ENCODE measurements at places on chromosomes 6 and 20.

GRCh38 chr6:80105972-80106417 is 476 bp upstream of the BCKDHB start:
- DNase-seq: no peak

DNA sequence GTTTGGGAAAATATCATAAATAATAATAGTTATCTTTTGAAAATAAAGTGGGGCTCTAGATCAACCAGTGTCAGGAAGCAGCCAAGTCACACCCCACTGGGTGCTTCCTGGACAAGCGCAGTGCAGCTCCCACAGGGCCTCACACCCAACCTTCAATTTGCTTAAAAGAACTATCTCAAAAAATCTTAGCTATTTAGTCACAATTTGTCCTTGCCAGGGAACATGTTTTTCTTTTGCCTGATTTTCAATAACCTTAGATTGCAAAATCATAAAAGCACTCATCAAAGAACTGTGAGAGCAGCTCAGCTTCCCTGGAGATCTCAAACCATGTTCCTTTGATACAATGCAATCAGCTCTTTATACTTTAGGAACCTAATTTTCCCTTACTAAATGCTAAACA is 1.6 kb upstream of the NCOA7 start:
- DNase-seq: no peak

GRCh38 chr6:158962371-158962770 is 37.6 kb downstream of the RSPH3 start:
- DNase-seq: no peak

GRCh38 chr20:34781220-34781619 is 44.2 kb downstream of the NCOA6 start:
- DNase-seq: no peak

- no peak for DNase-seq
These were observed 52.8 kb downstream of the FOXC1 start for GRCh38 chr6:1662534-1662933.

GRCh38 chr6:13664703-13665352 is 46.8 kb downstream of the RANBP9 start:
- no peak for DNase-seq

- no peak for DNase-seq
These were observed 16.9 kb upstream of the STK35 start for GRCh38 chr20:2084703-2085102.

DNA sequence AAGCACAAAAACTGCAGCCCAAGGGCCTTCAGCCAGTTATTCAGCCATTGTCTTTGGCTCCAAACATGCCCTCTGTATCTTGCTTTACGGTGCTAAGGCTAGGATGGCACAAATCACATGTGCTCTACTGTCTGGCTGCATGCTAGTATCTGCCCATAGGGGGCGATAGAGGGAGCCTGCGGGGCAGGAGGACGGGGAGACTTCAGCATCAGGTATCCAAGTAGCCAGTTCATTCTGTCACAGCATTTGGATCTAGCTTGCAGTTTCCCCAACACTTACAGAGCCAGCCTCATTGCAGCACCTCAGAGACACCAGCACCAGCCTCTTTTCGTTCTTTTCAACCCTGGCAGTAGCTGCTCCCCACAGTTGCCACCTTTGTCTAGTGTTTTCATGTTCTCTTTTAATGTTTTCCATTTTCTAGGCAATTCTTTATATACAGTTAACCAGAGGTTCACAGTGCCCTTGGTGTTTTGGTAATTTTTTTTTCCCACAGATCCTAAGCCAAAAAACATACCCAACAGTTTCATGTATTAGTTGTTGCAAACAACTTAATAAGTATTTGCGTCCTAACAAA is 705.9 kb downstream of the PTPRT start:
- no peak for DNase-seq

GRCh38 chr20:15220778-15221565 is 883.6 kb upstream of the FLRT3 start:
- DNase-seq: no peak

DNA sequence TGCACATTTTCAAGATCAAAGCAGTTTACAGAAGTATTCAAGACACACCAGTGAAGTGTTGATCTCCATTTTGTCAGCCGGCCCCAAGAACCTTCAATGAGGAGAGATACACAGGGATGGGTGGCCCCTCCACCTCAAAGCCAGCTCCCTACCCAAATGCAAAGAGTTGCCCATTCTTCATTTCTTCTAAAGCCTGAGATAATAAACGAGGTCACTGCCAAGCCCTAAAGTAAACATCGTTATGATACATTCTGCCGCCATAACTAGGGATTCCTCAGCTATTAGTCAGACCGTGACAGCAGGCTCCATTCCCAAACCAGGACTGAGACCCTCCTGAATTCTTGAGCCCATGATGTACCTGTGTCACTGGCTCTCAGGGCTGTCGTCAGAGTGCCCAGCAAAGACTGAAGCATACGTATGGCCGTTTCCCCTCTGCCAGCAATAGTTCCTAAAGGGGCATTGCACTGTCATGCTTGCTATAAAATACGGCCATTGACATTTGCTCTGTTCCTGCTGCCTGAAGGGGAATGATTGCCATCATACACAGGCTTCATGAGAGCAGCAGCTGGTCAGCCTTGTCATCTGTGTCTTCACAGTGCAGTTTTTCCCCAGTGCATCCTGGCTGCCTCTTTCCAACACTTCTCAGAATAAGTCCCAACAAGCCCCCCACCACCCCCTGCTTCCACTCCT is 41.7 kb downstream of the ISM1 start:
- no peak for DNase-seq

- DNase-seq: no peak
These were observed 106.6 kb upstream of the BTN3A2 start for GRCh38 chr6:26258212-26258977.

DNA sequence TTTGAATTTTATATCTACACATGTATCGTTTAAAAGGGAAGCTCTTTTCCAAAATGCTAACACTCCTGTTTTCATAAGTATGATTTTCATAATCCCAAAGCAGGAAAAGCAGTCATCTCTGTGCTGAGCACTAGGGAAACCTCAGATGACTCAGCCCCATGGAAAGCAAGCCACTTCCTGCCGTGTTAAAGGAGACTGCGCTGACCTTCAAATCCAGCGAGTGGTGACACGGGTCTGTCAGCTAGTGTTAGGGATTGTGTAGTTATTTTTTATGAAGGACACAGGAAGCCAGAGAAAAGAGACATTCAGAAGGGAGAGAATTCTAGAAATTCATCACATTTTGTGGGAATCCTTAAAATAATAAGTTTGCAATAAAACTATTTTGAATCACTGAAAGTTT is 57.0 kb upstream of the CD93 start:
- DNase-seq: no peak

DNA sequence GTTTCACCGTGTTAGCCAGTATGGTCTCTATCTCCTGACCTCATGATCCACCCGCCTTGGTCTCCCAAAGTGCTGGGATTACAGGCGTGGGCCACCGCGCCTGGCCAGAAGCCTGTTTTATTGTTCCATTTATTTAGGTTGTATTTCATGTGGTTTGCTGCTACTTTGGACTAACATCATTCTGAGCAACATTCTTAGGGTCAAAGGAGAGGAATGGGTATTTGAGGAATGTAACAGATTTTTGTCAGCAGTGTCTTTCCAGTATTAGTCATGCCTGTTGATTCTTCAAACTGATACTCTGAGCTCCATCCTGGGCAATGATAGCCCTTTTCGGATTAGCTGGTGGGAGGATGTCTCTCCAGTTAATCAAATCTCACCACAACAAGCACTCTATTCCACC is 213.0 kb upstream of the CITED2 start:
- DNase-seq: no peak

DNA sequence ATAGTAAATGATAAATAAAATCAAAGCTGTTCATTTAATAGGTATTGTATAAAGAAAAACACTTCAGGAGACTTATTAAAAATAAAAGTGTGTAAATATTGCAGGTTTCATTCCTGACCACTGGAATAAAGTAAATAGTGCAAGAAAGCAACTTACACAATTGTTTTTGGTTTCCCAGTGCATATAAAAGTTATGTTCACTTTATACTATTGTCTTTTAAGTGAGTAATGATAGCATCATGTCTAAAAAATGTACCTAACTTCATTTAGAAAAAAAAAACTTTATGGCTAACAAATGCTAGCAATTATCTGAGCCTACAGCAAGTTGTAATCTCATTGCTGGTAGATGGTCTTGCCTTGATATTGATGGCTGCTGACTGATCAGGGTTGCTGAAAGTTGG is 726.6 kb upstream of the POU3F2 start:
- DNase-seq: no peak

- DNase-seq: no peak
These were observed 9.6 kb upstream of the BAG2 start for GRCh38 chr6:57162516-57162915.

DNA sequence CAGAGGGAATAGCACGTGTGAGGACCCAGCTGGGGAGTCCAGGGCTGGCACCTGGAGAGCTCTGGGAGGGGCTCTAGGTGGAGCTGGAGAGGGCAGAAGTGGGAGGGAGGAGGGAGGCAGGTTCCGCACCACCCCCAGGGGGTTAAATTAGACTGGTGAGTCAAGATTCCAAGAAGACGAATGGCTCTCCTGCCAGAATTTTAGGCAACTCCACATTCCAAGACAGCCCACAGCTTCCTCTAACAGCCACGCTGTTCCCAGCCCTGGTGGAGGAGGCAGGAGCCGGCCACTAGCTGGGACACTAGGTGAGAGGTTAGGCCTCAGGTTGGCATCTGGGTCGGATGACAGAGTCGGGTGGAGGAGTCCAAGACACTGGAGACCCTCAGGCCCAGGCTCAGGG is 60.2 kb downstream of the TFAP2C start:
- DNase-seq: no peak

DNA sequence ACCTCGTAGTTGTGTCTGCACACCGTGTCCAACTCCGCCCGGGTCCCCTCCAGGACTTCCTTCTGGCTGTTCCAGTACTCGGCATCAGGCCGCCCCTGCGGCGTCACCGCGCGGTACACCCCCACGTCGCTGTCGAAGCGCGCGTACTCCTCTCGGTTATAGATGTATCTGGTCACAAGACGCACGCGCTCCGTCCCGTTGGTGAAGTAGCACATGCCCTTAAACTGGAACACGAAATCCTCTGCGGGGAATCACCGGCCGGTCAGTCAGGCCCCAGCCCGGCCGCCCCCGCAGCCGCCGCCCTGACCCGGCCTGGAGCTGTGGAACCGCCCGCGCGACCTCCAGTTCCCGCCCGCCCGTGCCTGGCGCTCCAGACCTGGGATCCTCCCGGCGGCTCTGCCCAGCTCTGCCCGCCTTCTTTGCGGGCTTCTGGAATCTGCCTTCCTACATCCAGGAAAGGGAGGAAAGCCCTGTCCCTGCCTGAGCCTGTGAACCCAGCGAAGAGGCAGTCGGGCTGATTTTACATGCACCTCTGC is 1.6 kb downstream of the HLA-DQB1 start:
- no peak for DNase-seq

DNA sequence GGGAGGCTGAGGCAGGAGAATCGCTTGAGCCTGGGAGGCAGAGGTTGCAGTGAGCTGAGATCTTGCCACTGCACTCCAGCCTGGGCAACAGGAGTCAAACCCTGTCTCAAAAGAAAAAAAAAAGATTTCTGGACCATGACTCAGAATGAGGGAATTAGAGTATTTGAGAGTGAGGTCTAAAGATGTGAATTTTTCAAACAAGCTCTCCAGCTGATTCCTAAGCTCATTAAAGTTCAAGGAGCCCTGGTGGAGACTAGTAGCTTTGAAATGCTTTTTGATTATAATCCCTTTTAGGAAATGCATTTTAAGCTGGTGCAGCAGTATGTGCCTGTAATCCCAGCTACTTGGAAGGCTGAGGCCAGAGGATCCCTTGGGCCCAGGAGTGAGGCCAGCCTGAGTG is 21.8 kb upstream of the SRF start:
- no peak for DNase-seq

DNA sequence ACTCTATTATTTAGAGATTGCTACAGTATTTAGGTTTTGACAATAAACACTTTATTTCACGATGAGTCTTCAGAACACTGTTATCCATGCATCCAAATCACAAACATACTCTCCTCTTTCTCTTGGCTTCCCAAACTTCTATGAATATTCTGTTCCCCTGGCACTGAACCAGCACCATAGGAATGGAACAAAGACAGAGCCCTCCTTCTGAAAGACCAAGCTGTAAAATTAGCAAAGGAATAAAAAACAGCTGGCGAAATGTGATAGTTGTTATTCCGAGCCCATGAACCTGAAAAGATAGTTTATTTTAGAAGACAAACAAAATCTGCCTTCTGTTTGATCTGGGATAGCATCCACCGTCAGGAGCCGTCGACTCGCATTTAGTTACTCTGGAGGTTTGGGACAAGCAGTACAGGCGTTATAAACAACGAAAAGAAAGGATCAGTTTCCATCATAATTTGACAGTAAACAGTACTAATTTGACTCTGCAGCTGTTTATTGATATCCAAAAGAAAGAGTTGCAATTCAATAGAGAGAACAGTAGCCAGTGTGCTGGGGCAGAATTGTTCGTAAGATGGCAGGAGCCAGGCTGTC is 161.4 kb downstream of the CLIC5 start:
- DNase-seq: no peak

DNA sequence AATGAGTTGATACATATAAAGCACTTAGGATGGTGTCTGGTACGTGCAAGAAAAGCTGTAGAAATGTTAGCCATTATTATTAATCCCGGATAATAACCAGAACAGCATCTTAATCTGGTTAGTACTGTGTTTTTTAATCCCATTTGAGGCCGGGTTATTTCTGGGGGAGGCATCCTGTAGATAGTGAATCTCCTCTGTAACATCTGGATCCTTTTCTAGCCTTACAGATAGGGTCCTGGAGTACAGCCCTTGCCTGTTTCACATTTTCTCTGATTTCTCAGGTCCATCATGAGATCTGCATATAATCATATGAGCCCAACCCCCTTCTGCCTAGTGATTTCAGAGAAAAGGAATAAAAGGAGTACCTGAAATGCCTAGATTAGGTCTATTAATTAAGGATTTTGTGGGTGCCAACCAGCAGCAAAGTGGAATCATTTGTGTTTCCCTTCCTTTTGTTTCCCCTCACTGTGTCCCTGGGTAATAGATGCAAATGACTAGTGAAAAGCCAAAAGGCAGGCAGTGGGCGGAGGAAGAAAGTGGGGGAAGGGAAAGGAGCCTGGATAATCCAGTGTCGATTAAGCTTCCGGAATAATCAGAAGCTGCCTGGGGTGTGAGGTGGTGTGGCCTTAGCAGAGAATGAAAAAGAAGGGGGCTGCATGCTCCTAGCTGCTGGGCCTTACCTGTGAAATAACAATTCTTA is 88.9 kb downstream of the SOBP start:
- DNase-seq: no peak

DNA sequence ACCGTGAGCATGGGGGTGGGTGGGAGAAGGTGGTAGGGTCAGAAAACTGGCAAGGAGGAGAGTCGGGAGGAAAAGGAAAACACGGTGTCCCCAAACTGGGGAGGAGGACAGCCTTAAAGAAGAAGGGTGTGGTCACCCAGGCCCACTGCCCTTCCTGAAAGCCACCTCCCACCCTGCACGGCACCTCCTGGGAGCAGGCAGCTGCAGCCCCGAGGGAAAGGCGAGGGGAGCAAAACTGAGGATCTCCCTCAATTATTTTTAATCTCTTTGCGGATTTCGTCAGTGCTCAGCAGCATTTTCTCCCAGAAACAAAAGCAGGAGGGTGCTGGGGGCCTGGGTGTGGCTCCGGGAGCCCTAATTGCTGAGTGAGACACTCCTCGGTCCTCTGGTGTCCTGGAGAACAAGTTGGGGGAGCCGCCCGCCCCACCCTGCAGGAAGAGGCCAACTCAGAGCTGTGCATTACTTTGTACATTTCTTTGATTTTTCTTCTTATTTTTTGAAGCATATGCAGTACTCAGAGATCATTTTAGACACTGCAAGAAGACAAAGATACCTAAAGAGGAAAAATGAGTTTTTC is 56.4 kb downstream of the RIOK1 start:
- DNase-seq: no peak

- DNase-seq: no peak
These were observed 18.3 kb upstream of the NHSL1 start for GRCh38 chr6:138517635-138518034.

- no peak for DNase-seq
These were observed 22.0 kb downstream of the MAPK14 start for GRCh38 chr6:36049582-36049981.

Measured in activated gamma-delta T cell (primary cell).